ENCODE measurements at places on chromosomes 5 and 9. TPM values are rescaled to one million over a fixed set of nuclear protein-coding genes. Genes with fewer than 3 reads are reported as not detected.

DNA sequence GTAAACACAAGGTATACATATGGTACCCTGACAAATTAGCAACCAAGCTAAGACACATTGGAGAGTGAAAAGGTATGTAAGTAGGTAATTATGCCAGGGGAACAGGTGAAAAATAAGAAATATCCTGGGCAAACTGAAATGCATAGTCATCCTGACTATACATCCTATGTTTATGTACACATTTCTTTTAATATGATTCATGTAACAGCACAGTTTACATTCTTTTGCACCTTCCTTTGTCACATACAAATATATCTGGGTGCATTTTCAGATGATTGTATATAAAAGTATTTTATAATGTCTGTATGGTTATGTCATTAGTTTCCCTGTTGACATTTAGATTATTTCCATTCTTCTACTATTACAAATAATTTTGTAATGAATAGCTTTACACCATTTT lies 1146.9 kb downstream of the EFNA5 start:
- no peak for DNase-seq

DNA sequence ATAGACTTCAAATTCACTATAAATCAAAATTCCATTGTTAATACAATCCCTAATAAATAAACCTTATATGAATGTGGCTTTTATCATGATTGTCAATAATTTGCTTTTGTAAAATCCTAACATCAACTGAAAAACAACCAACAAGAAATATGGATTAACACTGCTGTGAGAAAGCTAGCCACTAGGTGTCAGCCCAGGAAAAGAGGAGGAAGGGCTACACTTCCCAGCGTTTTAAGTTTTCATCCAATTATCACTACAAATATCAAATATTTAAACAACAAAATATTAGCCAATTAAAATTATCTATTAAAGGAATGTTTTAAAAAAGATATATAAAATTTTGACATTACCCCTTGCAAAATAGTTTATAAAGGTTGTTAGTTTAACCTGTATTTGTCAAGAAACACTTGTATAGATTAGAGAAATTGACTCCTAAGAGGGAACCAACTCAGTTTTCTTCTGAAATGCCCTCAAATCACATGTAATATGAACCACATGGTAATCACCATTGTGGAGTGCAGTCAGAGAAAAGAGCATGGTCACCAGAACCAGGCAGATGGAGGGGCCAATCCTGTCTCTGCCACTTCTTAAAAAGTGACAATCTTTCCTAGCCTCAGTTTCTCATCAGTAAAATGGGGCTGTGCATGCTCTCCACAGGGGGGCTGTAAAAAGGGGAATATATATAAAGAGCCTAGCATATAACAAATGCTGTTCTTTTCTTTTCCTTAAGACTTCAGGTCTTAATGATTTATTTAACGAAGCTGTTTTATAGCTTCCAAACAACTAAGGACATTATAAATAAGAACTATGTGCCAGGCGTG lies 188.2 kb downstream of the CRB2 start:
- no peak for DNase-seq

DNA sequence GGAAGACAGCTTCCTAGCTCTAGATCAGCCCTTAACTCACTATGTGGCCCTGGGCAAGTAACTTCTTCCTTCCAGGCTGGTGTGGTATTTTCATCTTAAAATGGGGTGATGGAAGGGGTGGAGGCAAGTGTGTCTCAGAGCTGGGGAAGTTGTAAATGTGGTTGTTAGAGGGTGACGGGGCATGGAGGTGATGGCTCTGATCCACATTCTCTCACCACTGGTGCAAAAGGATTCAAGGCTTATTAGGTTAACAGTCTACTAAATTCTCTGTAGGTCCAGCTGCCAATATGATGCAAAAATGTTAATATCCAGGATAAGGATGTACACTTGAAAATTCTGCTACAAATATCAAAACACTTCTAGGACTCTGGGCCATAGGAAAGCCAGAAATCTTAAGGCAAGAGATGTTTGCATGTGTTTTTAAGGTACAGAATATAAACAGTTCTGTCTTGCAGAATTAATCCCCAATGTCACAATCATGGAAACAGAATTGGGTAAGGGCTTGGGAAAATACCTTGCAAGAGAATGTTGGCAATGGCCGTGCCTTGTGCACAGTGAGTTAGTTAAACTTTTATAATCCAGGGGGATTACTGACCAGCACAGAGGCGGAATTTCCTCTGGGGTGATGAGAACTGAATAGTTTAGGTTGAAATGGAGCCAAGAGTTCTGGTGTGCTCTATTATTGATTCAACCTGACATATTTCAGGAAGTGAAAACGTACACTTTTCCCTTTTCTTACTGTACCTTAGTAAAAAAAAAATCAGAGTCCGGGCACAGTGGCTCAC lies 19.8 kb downstream of the TNFSF15 start:
- DNase-seq = no peak

- no peak for DNase-seq
These were observed 212.0 kb downstream of the BRINP1 start for GRCh38 chr9:119157196-119157595.

DNA sequence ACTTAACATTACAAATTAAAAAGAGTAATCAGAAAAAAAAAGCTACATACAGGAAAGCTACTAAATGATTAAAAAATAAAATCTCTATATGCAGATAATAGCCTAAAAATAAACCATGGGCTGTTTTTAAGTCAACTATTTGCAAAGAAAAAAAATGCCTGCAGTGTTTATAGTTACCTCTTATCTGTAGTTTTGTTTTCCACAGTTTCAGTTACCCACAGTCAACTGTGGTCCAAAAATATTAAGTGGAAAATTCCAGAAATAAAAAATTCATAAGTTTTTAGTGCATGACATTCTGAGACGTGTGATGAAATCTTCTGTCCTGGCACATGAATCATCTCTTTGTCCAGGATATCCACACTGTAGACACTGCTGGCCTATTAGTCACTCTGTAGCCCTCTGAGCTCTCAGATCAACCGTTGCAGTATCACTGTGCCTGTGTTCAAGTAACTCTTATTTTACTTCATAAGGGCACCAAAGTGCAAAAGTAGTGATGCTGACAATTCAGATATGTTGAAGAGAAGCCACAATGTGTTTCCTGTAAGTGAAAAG lies 59.2 kb downstream of the PRELID2 start:
- DNase-seq = no peak

DNA sequence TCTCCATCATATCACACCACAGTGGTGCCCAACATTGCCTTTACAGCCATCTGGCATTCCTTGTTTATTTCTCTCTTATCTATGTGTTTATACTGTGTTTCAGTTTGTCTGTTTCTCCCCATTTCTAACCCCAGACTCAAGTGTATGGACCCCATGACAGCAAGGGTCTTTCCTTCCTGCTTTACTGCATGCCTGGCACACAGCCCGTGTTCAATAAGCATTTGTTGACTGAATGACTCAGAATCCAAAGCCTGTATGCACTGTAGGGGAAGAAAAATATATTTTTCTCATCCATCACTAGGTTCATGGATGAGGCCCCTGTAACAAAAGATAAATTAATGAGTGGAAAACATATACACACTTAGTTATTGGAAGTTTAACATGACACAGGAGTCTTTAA lies 190.8 kb upstream of the SEMA6A start:
- DNase-seq = no peak

DNA sequence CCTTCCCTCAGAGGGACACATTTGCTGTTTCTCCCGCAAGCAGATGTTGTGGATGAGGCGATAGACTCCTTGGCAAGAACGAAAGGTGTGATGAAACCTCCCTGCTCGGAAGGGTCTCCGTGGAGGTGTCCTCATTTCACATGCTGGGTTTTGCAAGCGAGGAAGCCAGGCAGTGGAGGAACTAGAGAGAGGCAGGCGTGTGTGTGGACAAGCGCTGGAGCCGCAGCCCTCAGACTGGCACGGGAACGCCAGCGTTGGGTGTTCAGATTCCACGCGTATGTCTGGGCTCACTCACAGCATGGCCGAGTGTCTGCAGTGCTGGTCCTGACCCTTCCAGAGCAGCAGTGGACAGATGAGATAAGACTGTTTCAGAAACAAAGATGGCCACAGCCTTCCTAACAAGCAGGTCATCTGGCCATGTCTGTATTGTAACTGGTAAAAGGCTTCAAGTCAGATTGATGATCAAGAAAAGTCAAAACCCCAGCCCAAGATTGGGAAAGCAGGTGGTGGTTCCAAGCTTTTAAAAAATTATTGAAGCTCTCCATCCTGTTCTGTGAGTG lies 35.0 kb upstream of the NCS1 start:
- DNase-seq = no peak

DNA sequence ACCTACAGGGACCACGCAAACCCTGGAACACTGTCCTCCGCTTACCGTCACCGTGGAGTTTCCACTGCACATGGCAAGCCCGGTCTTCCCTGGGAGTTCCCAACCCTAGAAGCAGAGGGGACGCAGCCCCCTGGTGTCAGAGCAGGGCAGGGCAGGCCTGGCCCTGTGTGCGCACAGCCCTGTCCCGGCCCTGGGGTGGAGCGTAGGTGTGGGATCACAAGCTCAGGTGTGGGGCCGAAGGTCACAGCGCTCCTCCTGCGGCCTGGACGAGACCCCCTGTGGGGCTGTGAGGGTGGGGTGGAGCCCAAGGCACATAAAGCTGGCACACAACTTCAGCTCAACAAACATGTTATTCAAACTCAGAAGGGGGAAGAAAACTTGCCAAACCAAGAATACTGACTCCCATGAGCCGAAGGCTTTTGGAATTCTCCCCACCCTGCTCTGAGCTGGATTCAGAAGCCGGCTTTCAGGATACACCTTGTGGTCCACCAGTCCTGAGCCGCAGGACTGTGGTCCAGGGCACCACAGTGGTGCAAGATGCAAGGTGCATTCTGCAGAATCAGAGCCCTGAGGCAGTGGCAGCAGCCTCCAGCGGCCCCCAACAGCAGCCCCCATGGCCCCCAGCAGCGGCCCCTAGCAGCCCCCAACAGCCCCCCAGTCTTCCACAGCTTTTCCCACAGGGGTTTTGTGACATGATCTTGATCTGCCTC lies 11.8 kb upstream of the EXOC3 start:
- DNase-seq = peak; percentile 64

GRCh38 chr9:92185096-92185495 lies 69.9 kb upstream of the SPTLC1 start:
- no peak for DNase-seq

IFNK gene
- total RNA-seq = not detected

RBM27 gene
- total RNA-seq = 17.6 TPM

Data from left colon (tissue), 2 donors.